Activated naive CD4-positive, alpha-beta T cell treated with anti-CD3 and anti-CD28 coated beads, Interleukin-2, amount 50 U/mL, for 16 hours (primary cell): ENCODE measurements at places on chromosomes 16 and 17.

DNA sequence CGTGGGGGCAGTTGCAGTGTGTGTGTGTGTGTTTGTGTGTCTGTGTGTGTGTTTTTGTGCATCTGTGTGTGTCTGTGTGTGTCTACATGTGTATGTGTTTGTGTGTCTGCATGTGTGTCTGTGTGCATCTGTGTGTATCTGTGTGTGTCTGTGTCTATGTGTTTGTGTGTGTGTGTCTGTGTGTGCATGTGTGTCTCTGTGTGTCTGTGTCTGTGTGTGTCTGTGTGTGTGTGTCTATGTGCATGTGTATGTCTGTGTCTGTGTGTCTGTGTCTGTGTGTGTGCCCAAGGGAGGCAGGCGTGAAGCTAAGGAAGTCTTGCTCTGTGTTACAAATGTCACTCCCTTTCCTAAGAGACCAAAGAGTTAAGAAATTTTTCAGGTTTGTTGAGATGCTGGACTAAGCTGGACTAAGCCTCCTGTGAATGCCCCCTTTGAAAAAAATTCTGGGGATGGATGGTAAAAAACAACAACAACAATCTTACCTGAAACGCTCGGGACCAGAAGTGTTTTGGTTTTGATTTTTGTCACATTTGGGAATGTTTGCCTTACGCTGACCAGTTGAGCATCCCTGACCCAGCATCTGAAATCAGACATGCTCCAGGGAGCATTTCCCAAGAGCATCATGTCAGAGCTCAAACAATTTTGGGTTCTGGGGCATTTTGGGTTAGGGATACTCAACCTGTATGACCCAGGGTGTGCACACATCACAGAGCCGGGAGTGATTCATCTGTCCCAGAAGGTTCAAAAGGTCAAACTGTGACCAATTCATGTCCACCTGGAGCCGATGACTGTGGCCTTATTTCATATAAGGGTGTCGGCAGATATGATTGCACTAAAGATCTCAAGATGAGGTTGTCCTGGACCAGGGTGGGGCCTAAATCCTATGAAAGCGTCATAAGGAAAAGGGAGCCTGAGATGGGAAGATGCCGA lies 48.6 kb upstream of the ZNF469 start:
- DNase-seq, result no peak

DNA sequence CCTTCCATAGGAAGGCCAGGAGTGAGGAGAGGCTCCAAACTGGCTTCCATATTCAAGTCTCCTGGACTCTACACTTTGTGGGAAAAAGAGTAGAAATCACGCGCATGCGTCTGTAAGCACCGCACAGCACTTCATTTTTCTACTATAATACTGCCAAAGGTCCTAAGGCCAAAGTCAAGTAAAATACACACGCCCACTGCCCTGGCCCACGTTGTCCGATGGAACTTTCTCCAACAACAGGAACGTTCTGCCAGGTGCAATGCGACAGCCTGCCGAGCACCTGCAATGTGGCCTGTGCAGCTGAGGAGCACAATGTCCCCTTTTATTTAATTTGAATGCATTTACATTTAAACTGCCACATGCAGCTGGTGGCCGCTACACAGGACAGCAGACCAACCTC lies 23.5 kb downstream of the DNASE1 start:
- no peak for DNase-seq

GRCh38 chr16:85947230-85948137 lies 48.5 kb downstream of the IRF8 start:
- DNase-seq, result peak; percentile 73

- no peak for DNase-seq
These were observed 2.5 kb downstream of the DEXI start for GRCh38 chr16:10939649-10940234.

DNA sequence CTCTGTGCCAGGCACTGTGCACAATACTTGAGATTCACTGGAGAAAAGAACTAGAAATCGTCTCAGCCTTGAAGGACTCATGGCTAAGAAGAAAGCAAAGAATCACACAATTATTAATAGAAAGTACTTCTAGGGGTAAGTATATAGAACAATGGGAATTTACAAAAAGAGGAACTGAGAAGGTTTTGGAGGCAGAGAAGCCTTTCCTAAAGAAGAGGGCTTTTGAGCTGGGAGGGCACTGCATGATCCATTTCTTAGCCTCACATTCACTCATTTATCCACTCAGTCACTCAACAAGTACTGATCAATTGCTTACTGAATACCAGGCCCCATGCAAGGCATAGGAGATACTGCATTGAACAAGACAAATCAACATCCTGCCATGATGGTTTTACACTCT lies 113.5 kb downstream of the TMEM114 start:
- no peak for DNase-seq

DNA sequence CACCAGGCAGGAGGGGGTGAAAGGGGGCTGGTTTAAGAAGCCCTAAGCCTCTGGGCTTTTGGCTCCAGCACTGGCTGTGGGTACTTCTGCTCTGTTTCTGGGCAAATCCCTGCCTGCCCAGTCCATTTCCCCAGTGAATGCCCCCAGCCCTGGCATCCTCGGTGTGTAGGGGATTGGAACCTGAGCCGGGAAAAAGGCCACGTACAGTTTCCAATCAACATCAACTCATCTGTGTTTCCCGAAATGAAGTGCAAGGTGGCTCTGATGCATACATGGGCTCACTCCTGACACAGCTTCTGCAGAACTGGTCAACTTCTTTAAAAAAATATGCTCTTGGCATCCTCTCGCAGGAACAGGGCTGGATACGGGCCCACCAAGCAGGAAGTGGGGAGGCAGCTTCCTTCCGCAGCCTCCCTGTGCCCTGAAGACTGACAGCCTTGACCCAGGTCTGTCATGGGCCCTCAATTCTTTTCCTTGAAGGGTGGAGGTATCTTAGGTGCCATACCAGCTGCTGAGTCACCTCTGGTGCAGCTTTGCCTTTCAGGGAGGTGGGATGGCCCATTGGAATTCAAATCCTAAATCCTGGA lies 73.3 kb downstream of the N4BP1 start:
- DNase-seq, result no peak

GRCh38 chr16:49587511-49587910 lies 213.9 kb downstream of the C16orf78 start:
- DNase-seq, result no peak

DNA sequence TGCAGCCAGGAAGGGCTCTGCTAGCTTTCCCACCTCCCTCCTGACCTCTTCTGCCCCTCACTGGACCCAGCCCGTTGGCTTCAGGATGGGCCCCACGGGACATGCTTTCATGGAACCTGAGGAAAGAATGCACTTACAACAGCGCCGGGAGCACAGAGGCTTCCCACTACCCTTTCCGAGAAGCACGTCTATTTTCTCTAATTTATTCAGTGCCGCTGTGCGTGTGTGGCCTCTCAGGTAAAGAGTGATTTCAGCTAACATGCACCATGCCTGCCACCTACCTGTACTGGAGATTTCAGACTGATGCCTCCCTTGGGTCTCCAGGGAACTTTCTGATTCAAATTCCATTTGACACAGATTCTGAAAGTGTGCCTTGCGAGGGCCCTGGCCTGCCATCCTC lies 140.1 kb downstream of the CYLD start:
- no peak for DNase-seq
